ENCODE measurements at places on chromosomes 3 and 15.

GRCh38 chr3:95731753-95732152 lies 1082.6 kb upstream of the EPHA6 start:
- H3K4me3 ChIP-seq: no peak overlapping the region
- no peak overlapping the region for H3K27ac ChIP-seq
- DNase-seq: no peak
- H3K27me3 ChIP-seq: no peaks in the 10 kb centered on the region
- no peaks in the 10 kb centered on the region for H3K36me3 ChIP-seq

GRCh38 chr3:48440590-48440958 lies 517 bp downstream of the TMA7 start:
- peaks cover 6% of the 10 kb centered on the region for H3K4me1 ChIP-seq
- DNase-seq: no peak
- H3K27me3 ChIP-seq: no peaks in the 10 kb centered on the region
- H3K36me3 ChIP-seq: peaks cover 8% of the 10 kb centered on the region
- peak overlapping the region; percentile 78 for H3K4me3 ChIP-seq

DNA sequence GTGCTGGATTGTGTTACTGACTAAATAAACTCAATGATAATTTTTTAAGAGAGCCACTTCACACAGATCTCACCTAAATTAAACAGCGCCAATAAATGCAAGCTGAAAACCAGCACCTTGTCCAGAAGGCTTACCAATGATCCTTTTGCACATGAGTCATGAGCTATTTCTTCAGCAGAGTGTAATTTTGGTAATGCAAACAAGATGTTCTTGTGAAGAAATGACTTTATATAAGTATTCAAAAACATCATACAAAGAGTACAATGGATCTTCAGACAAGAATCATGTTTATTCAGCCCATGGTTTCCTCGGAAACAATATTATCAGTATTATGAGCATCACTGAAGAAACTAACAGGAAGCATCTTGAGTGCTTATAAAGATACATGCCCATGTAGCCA lies 263.8 kb upstream of the UBE2E2 start:
- no peaks in the 10 kb centered on the region for H3K4me1 ChIP-seq
- H3K27me3 ChIP-seq: no peaks in the 10 kb centered on the region
- H3K4me3 ChIP-seq: no peak overlapping the region
- no peak for DNase-seq
- no peaks in the 10 kb centered on the region for H3K36me3 ChIP-seq
- H3K27ac ChIP-seq: no peak overlapping the region

DNA sequence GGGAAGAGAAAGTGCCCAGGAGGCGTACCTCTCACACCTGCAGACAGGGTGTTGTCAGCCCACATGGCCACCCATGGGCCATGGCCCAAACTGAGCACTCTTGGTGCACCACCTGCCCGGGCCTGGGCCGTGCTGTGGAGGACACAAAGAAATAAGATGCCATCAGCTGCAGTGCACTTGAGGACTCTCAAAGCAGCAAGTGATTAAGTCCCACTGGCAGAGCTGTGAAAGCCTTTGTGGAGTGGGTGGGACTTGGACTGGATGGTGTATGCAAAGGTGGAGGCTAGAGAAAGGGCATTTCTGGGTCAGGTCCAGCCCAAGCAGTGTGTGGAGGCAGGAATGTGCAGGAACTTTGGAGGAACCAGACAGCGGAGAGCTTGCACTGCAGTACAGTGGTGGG lies 122.3 kb downstream of the MEGF11 start:
- no peak overlapping the region for H3K27ac ChIP-seq
- no peaks in the 10 kb centered on the region for H3K36me3 ChIP-seq
- no peak overlapping the region for H3K4me3 ChIP-seq
- no peaks in the 10 kb centered on the region for H3K4me1 ChIP-seq
- no peak for DNase-seq

GRCh38 chr15:63811942-63812550 lies 21.7 kb downstream of the HERC1 start:
- no peaks in the 10 kb centered on the region for H3K27me3 ChIP-seq
- no peaks in the 10 kb centered on the region for H3K4me1 ChIP-seq
- no peaks in the 10 kb centered on the region for H3K36me3 ChIP-seq
- no peak overlapping the region for H3K27ac ChIP-seq
- no peak overlapping the region for H3K4me3 ChIP-seq
- DNase-seq: no peak

- DNase-seq: no peak
- no peak overlapping the region for H3K4me3 ChIP-seq
- H3K27ac ChIP-seq: no peak overlapping the region
- no peaks in the 10 kb centered on the region for H3K36me3 ChIP-seq
Measured at GRCh38 chr3:25444273-25444672, 16.2 kb downstream of the RARB start.

GRCh38 chr3:46397111-46397510 lies 9.8 kb downstream of the CCR5AS start:
- DNase-seq: no peak

GRCh38 chr3:147705651-147706051 lies 296.5 kb downstream of the ZIC1 start:
- DNase-seq: no peak
- no peaks in the 10 kb centered on the region for H3K27me3 ChIP-seq
- H3K4me3 ChIP-seq: no peak overlapping the region
- no peak overlapping the region for H3K27ac ChIP-seq

GRCh38 chr3:189967254-189967865 lies 153.3 kb downstream of the P3H2 start:
- no peak overlapping the region for H3K27ac ChIP-seq
- peaks cover 47% of the 10 kb centered on the region for H3K36me3 ChIP-seq
- no peaks in the 10 kb centered on the region for H3K4me1 ChIP-seq
- peak; percentile 55 for DNase-seq

DNA sequence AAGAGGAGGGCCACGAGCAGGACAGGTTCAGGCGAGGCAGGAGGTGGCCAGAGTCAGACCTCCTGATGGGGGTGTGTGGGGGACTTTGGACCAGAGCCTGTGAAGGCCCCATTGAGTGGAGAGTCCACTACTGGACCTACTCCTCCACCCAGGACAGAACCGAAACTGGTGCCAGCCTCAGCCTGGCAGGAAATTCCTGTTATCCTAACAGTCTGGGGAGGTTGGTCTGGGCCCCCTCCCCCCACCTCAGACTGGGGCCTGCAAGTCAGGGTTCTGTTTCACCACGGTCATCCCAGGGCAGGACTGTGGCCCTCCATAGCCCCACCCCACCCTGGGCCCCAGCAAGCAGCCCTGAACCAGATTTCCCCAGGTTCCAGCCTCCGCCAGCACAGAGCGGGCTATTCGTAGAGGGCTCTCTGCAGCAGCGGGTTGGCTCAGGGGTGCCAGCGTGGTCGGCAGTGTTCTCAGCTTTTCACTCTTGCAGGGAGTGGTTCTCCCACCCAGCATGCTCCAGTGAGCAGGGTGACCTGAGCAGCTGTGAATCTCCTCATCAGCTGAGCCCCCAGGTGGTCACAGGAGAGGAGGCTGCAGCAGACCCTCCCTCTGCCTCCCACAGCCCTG lies 217.3 kb downstream of the TBC1D2B start:
- no peaks in the 10 kb centered on the region for H3K27me3 ChIP-seq
- H3K36me3 ChIP-seq: no peaks in the 10 kb centered on the region
- H3K4me1 ChIP-seq: no peaks in the 10 kb centered on the region
- H3K27ac ChIP-seq: no peak overlapping the region
- DNase-seq: no peak

DNA sequence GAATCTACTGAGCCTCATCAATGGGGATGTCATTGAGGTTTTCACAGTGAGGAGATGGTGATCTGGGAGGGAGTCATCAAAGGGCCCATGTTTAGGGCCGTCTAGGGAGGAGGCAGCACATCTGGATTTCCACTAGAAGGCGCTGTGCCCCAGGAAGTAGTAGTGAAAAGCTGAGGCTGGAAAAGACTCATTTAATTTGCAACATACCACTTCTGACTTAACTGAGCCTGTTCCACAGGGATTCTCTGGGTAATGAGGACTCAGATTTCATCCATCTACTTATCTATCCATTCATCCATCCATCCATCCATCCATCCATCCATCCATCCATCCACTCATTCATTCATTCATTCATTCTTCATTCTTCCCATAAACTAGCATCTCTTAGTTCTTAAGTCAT lies 17.4 kb upstream of the SHF start:
- no peak overlapping the region for H3K4me3 ChIP-seq
- H3K27me3 ChIP-seq: peaks cover 3% of the 10 kb centered on the region
- H3K27ac ChIP-seq: no peak overlapping the region
- H3K36me3 ChIP-seq: no peaks in the 10 kb centered on the region
- H3K4me1 ChIP-seq: no peaks in the 10 kb centered on the region

DNA sequence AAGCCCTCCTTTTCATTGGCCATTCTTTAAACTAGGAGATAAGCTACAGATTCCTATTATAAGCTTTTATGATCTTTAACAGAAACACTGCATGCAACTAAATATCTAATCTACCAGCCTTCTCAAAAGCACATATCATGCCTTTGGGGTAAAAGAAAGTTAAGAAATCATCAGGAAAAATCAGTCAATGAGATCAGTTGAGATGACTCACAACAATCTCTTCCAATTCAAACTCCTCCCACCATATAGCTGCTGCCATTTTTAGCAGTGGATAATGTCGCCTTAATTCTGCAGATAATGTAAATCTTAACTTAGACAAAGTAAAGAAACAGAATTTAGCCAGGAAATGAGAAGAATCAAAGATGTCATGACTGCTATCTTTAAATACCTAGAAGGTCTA lies 135.2 kb upstream of the BCL6 start:
- no peak for DNase-seq
- H3K4me3 ChIP-seq: no peak overlapping the region
- H3K27ac ChIP-seq: no peak overlapping the region

- H3K36me3 ChIP-seq: no peaks in the 10 kb centered on the region
- H3K27ac ChIP-seq: no peak overlapping the region
- H3K4me3 ChIP-seq: no peak overlapping the region
- DNase-seq: no peak
Measured at GRCh38 chr3:64158334-64158733, 66.9 kb downstream of the PRICKLE2 start.

GRCh38 chr3:196519718-196520082 lies 4.6 kb upstream of the SMCO1 start:
- H3K4me3 ChIP-seq: no peak overlapping the region
- H3K27me3 ChIP-seq: no peaks in the 10 kb centered on the region
- H3K27ac ChIP-seq: no peak overlapping the region
- H3K4me1 ChIP-seq: no peaks in the 10 kb centered on the region
- H3K36me3 ChIP-seq: no peaks in the 10 kb centered on the region

DNA sequence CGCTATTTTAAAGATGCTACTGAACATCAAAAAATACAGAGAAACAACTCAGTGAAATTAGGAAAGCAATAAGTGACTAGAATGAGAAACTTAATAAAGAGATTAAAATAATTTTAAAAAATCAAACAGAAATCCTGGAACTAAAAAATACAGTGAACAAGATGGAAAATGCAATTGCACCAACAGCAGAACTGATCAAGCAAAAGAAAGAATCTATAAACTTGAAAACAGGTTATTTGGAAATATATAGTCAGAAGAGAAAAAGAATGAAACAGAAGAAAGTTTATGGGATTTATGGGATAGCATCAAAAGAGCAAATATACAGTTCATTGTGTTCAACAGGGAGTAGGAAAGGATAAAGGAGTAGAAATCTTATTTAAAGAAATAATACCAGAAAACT lies 53.3 kb downstream of the MEX3B start:
- no peak overlapping the region for H3K4me3 ChIP-seq
- H3K36me3 ChIP-seq: peaks cover 2% of the 10 kb centered on the region
- H3K4me1 ChIP-seq: no peaks in the 10 kb centered on the region
- no peaks in the 10 kb centered on the region for H3K27me3 ChIP-seq

GRCh38 chr15:48757661-48758060 lies 53.2 kb downstream of the CEP152 start:
- DNase-seq: no peak
- peaks cover 3% of the 10 kb centered on the region for H3K4me1 ChIP-seq
- H3K4me3 ChIP-seq: no peak overlapping the region
- no peak overlapping the region for H3K27ac ChIP-seq

- no peak for DNase-seq
- no peaks in the 10 kb centered on the region for H3K4me1 ChIP-seq
- H3K4me3 ChIP-seq: no peak overlapping the region
- H3K36me3 ChIP-seq: peaks cover 80% of the 10 kb centered on the region
Measured at GRCh38 chr15:89837134-89837829, 22.6 kb upstream of the ANPEP start.

DNA sequence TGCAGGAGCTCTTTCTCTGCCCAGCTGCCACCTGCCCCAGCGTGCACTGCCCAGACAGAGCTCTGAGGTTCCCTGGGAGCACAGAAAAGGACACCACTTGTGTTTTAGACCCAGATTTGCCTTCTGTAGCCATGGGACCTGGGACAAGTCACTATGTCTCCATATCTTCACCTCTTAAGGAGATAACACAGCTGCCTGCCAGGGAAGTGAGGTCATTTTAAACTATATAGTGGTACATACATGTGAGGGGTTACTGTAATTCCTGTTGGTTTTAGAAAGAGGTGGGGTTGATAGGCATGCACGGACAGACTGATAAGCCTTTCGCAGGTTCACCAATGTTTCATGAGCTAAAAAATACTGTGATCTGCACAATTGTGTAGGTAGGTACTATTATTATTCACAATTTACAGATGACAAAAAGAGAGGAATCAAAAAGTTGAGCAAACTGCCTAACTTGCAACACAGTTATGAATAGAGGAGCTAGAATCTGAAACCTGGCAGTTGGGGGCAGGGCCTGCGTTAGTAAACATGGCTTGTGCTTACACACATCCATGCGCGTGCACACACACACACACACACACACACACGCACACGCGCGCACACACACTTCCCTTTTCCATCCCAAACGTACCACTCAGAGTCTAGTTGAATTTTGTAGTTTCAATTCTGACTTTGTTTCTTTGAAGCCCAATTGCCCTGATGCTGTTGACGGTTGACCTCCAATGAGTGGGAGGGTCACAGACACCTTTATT lies 193.6 kb downstream of the FAM43A start:
- H3K27me3 ChIP-seq: no peaks in the 10 kb centered on the region
- DNase-seq: no peak
- H3K36me3 ChIP-seq: no peaks in the 10 kb centered on the region
- no peak overlapping the region for H3K27ac ChIP-seq
- H3K4me3 ChIP-seq: no peak overlapping the region

DNA sequence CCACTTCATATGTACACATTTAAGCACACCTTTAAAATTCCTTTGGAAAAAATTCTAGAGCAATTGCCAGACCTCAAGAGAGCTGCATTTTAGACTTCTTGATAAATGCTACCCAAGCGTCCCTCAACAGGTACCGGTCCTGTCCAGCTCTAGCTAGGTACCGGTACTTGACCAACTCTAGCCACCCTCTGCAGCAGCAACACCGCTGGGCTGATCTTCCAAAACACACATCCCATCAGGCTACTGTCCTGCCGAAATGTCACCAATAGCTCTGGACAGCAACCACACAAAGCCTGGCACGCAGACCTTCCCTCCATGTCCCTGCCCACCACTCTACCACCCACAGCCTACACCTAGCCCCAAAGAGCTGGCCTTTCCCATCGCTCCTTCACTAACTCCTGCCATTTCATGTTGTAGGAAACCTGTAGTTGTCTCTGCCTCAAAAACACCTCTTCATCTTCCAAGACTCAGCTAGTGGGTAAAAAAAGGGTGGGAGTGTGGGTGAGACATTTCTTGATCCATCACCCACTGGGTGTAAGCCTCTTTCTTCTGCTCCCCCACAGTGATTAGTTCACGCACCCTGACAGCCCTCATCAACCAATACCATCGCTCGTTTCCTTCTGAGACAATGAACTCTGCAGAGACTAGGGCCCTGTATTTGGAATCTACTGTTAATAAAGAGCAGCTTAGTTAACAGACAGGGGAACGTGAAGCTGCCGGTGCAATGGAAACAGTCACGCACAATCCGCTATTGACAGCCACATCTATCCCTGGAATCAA lies 6.8 kb downstream of the CHSY1 start:
- no peak overlapping the region for H3K4me3 ChIP-seq
- no peak for DNase-seq
- H3K27ac ChIP-seq: no peak overlapping the region
- H3K27me3 ChIP-seq: peaks cover 5% of the 10 kb centered on the region
- peaks cover 11% of the 10 kb centered on the region for H3K4me1 ChIP-seq
- H3K36me3 ChIP-seq: peaks cover 5% of the 10 kb centered on the region
